ENCODE measurements at places on chromosomes 5 and 9. TPM values are rescaled to one million over a fixed set of nuclear protein-coding genes. Genes with fewer than 3 reads are reported as not detected.

Gene GPX3
- total RNA-seq: 2.3 TPM

Gene TOR4A
- 39.0 TPM for total RNA-seq

Gene ST8SIA4
- total RNA-seq: 8.7 TPM

Gene GARIN3
- not detected for total RNA-seq

Gene MLANA
- not detected for total RNA-seq

Gene NUTM2F
- not detected for total RNA-seq

Gene RNF180
- total RNA-seq: 4.6 TPM

Gene MZB1
- total RNA-seq: 0.32 TPM

Gene MEIKIN
- total RNA-seq: not detected

Data from epithelial cell of umbilical artery (primary cell).